Esophagus muscularis mucosa (tissue), 4 donors: ENCODE measurements at places on chromosomes 12 and 14. TPM values are rescaled to one million over a fixed set of nuclear protein-coding genes. Genes with fewer than 3 reads are reported as not detected.

ACVRL1 gene
- total RNA-seq = 125 TPM

ERBB3 gene
- 21.2 TPM for total RNA-seq

TCL1B gene
- total RNA-seq = not detected

RFX4 gene
- not detected for total RNA-seq

AKAP3 gene
- total RNA-seq = 0.83 TPM

MYO1H gene
- not detected for total RNA-seq

STYK1 gene
- not detected for total RNA-seq

GDF3 gene
- 0.40 TPM for total RNA-seq

- peaks cover 6% of the 10 kb centered on the region for H3K36me3 ChIP-seq
- no peaks in the 10 kb centered on the region for H3K27me3 ChIP-seq
- no peak for DNase-seq
- peaks cover 53% of the 10 kb centered on the region for H3K4me1 ChIP-seq
Measured at GRCh38 chr14:75280291-75280830, 1.7 kb downstream of the FOS start.

GRCh38 chr12:49543221-49543913 is 4.5 kb downstream of the KCNH3 start:
- H3K36me3 ChIP-seq = no peaks in the 10 kb centered on the region
- no peak overlapping the region for H3K4me3 ChIP-seq
- H3K27me3 ChIP-seq = peaks cover 12% of the 10 kb centered on the region
- H3K4me1 ChIP-seq = peaks cover 12% of the 10 kb centered on the region

- H3K27ac ChIP-seq = no peak overlapping the region
- no peak for DNase-seq
- no peaks in the 10 kb centered on the region for H3K36me3 ChIP-seq
- H3K27me3 ChIP-seq = no peaks in the 10 kb centered on the region
Measured at GRCh38 chr12:1013618-1014489, 22.8 kb downstream of the ERC1 start.

DNA sequence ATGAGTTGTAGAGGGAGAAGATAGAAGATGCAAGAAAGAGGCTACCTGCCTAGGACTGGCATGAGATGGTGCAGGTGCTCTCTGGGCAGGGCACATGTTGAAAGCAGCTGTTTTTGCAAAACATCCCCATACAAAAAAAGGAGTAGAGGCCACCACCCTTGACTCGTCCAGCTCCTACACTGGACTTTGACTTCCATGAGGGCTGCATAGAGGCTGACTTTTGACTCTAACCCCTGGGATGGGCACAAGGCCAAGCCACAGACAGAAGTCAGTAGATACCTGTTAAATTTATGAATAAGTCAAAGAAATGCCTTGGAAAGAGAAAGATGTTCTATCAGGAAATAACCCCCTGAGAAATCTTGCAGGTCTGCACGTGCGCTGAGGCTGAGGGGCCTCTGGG is 1139.1 kb upstream of the TMEM132C start:
- H3K4me1 ChIP-seq = no peaks in the 10 kb centered on the region
- no peak overlapping the region for H3K27ac ChIP-seq
- no peak overlapping the region for H3K4me3 ChIP-seq
- H3K36me3 ChIP-seq = no peaks in the 10 kb centered on the region

- DNase-seq = no peak
- H3K27me3 ChIP-seq = peaks cover 26% of the 10 kb centered on the region
- H3K4me1 ChIP-seq = no peaks in the 10 kb centered on the region
- no peak overlapping the region for H3K4me3 ChIP-seq
- no peaks in the 10 kb centered on the region for H3K36me3 ChIP-seq
Measured at GRCh38 chr14:78154827-78155226, 15.3 kb upstream of the NRXN3 start.

GRCh38 chr14:34693228-34693939 is 21.0 kb downstream of the CFL2 start:
- peak overlapping the region; percentile 30 for H3K4me3 ChIP-seq
- no peaks in the 10 kb centered on the region for H3K36me3 ChIP-seq
- H3K4me1 ChIP-seq = no peaks in the 10 kb centered on the region
- H3K27me3 ChIP-seq = no peaks in the 10 kb centered on the region

GRCh38 chr14:106518054-106518943 is 991.9 kb downstream of the TMEM121 start:
- no peaks in the 10 kb centered on the region for H3K4me1 ChIP-seq
- DNase-seq = no peak
- no peaks in the 10 kb centered on the region for H3K36me3 ChIP-seq
- no peak overlapping the region for H3K4me3 ChIP-seq
- H3K27ac ChIP-seq = no peak overlapping the region

DNA sequence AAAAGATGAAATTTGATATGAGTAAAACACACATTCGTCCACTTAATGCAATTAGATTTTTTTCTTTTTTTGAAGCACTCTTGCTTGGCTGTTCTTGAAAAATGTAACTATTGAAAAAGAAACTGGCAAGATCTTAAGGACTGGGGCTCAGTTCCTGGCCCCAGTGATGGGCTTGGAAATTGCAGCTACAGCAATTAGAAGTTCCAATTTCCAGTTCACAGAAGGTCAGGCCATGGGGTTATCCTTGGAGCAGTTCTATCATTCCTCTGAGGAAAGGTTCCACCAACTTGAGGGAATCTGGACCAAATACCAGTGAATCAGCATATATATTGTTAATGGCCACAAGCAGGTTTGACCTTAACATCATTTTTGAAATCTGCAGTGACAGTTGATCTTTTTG is 18.9 kb downstream of the IGF1 start:
- H3K36me3 ChIP-seq = no peaks in the 10 kb centered on the region
- no peak for DNase-seq
- no peaks in the 10 kb centered on the region for H3K4me1 ChIP-seq
- H3K27ac ChIP-seq = no peak overlapping the region

DNA sequence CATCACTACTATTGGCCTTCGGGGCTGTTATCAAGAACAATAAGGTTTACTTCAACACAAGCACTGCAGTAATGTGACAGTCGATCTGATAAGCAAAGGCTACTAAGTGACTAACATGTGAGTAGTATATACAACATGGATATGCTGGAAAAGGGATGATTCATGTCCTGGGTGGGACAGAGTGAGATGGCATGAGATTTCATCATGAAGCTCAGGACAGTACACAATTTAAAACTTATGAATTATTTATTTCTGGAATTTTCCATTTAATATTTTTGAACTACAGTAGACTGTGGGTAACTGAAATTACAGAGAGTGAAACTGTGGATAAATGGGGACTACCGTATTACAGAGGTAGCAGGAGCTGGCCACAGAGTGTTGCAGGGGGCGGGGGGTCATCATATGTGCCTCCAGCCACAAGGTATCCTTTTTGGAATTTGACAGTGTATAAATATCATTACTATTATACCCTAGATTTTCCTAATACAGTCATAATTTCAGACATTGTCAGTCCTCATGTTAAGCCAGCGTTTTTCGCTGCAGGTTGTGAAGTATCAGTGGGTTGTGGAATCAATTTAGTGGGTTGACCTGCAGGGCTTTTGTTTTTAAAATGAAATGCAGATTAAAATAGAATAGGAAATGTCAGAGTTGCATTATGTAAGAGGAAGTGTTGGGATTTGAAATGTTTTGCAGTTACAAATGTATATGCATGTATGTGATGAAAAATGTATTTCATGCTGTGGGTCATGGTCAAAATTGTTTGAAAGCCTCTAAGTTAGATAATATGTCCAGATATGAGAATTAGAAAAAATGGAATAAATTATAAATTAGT is 148.0 kb upstream of the NUDT4 start:
- DNase-seq = no peak
- no peak overlapping the region for H3K4me3 ChIP-seq
- H3K36me3 ChIP-seq = no peaks in the 10 kb centered on the region

GRCh38 chr14:99481745-99482099 is 513 bp downstream of the CCNK start:
- no peaks in the 10 kb centered on the region for H3K27me3 ChIP-seq
- H3K27ac ChIP-seq = peak overlapping the region; percentile 98

- H3K27ac ChIP-seq = no peak overlapping the region
- H3K4me3 ChIP-seq = no peak overlapping the region
- no peak for DNase-seq
- H3K27me3 ChIP-seq = no peaks in the 10 kb centered on the region
Measured at GRCh38 chr14:63296060-63296563, 22.6 kb downstream of the GPHB5 start.

- H3K27me3 ChIP-seq = no peaks in the 10 kb centered on the region
- no peak overlapping the region for H3K27ac ChIP-seq
- H3K4me3 ChIP-seq = no peak overlapping the region
- H3K36me3 ChIP-seq = no peaks in the 10 kb centered on the region
- no peaks in the 10 kb centered on the region for H3K4me1 ChIP-seq
Measured at GRCh38 chr14:101006008-101006407, 102.5 kb upstream of the RTL1 start.

DNA sequence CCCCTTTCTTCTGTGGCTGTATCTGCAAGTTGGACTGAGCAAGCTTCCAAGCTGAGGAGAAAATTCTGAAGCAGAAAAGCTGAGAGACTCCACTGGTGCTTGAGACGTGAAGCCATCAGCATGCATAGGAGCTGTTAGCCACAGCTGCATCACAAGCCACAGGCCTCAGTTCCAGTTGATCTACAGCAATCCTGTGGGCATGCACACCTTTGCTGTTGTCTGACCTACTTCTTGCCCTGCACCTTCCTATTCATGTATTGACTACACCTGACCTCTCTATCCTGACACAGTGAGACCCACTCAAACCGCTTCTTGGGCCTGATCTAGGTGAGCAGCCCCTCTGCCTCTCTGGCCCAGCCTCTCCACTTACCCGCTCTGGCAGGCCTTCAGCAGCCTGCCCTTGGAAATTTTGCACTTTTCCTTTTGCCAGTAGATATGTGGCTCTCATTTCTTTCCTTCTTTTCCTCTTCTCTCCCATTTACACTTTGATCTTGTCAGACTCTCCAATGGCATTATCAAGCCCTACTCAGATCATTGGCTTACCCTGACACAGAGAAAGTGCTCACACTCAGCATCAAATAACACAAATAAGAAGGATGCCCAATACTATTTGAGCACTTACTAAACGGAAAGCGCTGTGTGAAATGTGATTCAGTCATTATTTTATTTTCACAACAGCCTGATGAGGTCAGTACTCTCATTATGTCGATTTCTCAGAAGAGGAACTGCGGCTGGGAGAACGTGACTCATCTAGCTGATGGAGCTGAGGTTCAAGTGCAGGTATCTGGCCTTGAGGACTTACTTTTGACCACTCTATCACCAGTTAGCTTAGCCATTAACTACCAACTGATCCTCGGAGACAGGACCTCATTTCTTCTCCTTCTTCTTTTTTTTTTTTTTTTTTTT is 21.9 kb upstream of the PTGR2 start:
- no peaks in the 10 kb centered on the region for H3K27me3 ChIP-seq
- DNase-seq = no peak
- H3K36me3 ChIP-seq = no peaks in the 10 kb centered on the region
- H3K4me1 ChIP-seq = peaks cover 18% of the 10 kb centered on the region
- H3K27ac ChIP-seq = no peak overlapping the region
- H3K4me3 ChIP-seq = no peak overlapping the region

GRCh38 chr12:9906873-9907272 is 25.3 kb downstream of the CLEC2A start:
- H3K36me3 ChIP-seq = no peaks in the 10 kb centered on the region
- H3K4me1 ChIP-seq = no peaks in the 10 kb centered on the region
- H3K27me3 ChIP-seq = no peaks in the 10 kb centered on the region
- no peak overlapping the region for H3K4me3 ChIP-seq

GRCh38 chr12:1499351-1499750 is 95.0 kb downstream of the FBXL14 start:
- no peak overlapping the region for H3K27ac ChIP-seq
- no peak overlapping the region for H3K4me3 ChIP-seq
- no peaks in the 10 kb centered on the region for H3K27me3 ChIP-seq

- no peak overlapping the region for H3K27ac ChIP-seq
- no peaks in the 10 kb centered on the region for H3K4me1 ChIP-seq
- no peaks in the 10 kb centered on the region for H3K27me3 ChIP-seq
- peaks cover 99% of the 10 kb centered on the region for H3K36me3 ChIP-seq
Measured at GRCh38 chr12:48069241-48069640, 36.6 kb downstream of the SENP1 start.

DNA sequence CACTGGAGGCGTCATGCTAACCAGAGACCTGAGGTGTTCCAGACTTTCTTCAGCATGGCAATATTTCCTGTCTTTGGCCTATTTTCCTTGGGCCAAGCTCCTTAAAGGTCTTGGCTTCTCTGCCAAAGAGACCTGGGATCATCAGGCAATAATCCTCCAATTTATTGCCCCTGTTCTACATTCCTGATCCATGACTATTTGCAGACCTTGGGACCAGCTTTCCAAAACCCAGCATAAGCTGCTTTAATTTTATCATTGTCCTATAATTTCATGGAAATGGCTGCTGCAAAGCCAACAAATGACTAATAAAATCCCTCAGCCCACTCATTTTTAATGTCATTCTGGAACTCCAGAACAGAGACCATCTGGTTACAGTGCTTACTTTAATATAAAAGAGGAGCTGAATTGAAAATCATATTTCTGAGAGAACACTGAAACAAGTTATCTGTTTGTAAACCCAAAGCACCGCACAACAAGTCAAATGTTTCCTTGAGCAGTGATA is 166.9 kb upstream of the BTG1 start:
- H3K27me3 ChIP-seq = no peaks in the 10 kb centered on the region
- H3K4me3 ChIP-seq = no peak overlapping the region
- H3K4me1 ChIP-seq = no peaks in the 10 kb centered on the region
- no peak overlapping the region for H3K27ac ChIP-seq

- H3K36me3 ChIP-seq = no peaks in the 10 kb centered on the region
- DNase-seq = no peak
- H3K27ac ChIP-seq = peak overlapping the region; percentile 94
- no peak overlapping the region for H3K4me3 ChIP-seq
Measured at GRCh38 chr14:103545219-103545914, 16.4 kb downstream of the TRMT61A start.

DNA sequence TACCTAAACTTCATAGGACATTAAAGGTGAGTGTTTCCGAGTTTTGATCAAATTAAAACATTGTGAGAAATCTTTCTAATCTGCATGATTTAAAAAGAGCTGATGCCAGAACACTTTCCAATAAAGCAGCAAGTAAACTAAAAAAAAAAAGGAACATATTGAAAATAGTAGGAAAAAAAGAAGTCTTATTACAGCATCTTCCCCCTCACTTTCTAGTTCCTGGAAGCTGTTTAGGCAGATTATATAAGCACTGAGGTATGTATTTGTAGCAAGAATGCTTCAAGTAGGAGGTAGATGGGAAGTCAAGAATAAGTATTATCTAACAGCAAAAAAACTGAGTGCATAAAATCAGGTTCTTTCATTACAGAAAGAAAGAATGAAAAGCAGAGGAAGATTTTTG is 45.8 kb downstream of the ERO1A start:
- H3K4me1 ChIP-seq = no peaks in the 10 kb centered on the region
- H3K36me3 ChIP-seq = peaks cover 55% of the 10 kb centered on the region
- H3K27me3 ChIP-seq = no peaks in the 10 kb centered on the region

- no peak overlapping the region for H3K27ac ChIP-seq
- H3K36me3 ChIP-seq = no peaks in the 10 kb centered on the region
- no peak for DNase-seq
- peaks cover 5% of the 10 kb centered on the region for H3K4me1 ChIP-seq
- no peak overlapping the region for H3K4me3 ChIP-seq
Measured at GRCh38 chr12:78898416-78898815, 33.8 kb downstream of the SYT1 start.

DNA sequence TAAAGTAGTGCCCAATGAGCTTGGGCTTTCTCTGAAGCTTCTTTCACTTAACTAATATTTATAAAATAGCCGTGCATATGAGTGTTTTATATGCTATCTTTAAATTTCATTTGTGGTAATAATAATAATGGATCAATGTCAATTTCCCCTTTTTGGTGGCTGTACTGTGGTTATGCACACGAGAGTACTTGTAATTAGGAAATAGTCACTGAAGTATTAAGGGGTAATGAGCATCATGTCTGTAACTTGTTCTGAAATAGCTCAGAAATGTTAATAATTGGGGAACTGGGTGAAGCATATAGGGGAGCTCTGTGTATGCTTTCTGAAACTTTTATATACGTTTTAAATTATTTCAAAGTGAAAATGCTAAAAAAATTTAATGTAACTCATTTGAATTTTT is 7.0 kb upstream of the RNASE8 start:
- no peak overlapping the region for H3K27ac ChIP-seq
- peaks cover 10% of the 10 kb centered on the region for H3K4me1 ChIP-seq
- H3K36me3 ChIP-seq = no peaks in the 10 kb centered on the region
- H3K4me3 ChIP-seq = no peak overlapping the region
